Immature natural killer cell (primary cell): ENCODE measurements at places on chromosomes 12 and 14. TPM values are rescaled to one million over a fixed set of nuclear protein-coding genes. Genes with fewer than 3 reads are reported as not detected.

DNA sequence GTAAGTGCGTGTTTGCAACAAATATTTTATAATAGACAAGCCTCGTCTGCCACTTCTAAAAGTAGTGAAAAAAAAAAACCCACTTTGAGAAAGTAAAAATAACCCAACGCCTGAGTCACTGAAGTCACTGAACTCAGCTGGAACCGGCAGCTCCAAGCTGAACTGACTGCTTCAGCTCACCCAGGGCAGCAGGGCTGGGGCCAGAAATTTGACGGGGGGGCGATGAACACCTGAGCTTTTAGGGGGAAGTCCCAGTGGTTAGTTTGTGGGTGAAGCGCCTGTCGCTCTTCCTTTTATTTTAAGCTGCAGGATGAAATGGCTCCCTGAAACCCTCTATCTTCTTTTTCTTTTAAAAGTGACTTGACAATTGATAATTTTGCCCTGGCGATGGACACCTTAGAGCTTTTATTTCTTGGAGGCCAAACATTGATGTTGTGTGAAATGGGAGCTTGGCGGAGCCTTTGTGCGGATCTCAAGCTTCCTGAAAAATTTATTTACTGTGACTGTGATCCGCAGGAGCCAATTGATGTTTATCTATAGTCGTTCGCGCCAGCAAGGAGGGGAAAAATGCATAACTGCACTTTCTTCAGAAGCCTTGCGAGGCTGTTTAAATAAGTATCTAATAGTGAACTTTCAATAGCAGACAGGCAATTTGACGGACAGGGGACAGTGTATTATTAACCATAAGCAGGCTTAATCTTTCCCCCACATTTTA, 173.2 kb upstream of the MYL2 start:
- no peak for DNase-seq

DNA sequence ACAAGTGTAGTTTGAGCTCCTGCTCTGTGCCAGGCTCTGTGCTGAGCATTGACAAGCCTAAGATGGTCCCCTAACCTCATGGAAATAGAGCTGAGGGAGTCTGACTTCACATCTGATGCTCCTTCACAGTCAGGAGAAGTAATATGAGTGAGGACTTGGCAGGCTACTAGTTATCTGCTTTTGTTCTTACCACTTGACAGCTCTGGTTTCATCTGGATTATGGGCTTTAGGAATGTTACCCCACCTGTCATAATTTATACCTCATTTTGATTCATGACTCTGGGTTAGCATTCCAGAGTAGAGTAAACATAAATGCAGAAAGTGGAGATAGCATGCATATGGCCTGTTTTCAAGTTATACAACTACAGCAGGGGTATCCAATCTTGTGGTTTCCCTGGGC, 40.5 kb downstream of the ATP6V1D start:
- DNase-seq, result no peak

DNA sequence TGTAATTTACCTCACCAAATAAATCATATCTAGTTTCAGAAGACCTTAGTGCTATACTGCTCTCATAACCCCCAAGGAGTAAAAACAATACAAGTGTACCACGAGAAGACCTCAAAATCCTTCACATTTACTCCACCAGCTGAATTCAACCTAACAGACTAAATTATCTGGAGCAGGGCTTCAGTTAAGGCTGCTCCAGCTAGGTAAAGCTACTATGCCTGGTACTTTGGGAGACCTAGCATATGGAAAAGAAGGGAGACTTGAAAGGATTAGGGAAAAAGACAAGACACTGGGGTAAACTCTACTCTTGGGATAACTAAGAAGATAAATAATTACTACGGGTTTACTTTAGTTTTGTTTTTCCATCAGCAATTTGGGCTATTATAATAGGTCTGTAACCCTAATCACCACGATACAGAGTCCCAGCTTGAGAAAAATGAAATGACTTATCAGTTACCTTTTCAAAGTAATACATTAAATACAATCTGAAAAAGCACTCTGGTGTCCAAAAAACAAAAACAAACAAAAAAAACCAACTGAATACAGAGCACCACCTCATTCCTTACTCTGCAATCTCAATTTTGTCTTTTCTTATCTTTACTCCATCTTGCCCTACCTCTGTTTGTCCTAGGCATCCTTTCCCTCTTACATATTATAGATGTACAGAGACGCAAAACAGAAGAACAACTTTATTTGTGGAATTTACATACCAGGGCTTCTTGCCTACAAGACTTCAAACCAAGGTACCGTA, 2.1 kb downstream of the EML5 start:
- no peak for DNase-seq

- no peak for DNase-seq
Measured at GRCh38 chr14:35688126-35688826, 120.8 kb downstream of the RALGAPA1 start.

- no peak for DNase-seq
Measured at GRCh38 chr12:15583804-15584203, 205.4 kb downstream of the EPS8 start.

DNA sequence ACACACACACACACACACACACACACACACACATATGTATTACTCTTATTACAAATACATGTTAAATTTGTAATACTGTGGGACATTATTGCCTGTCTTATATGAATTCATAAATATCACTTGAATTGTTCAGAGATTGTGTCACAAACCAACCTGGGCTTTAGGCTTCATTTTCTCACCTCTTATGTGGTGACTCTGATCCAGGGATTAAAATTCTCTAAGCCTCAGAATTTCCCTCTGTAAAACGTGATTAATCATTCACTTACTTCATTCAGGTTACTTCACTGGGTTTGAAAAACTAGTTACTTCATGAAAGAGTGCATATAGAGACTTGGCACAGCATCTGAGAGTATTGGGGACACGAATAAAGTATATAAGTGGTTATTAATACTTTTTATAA, 240.3 kb upstream of the PDZRN4 start:
- no peak for DNase-seq

GRCh38 chr14:86388216-86388615, 858.3 kb downstream of the FLRT2 start:
- no peak for DNase-seq

DNA sequence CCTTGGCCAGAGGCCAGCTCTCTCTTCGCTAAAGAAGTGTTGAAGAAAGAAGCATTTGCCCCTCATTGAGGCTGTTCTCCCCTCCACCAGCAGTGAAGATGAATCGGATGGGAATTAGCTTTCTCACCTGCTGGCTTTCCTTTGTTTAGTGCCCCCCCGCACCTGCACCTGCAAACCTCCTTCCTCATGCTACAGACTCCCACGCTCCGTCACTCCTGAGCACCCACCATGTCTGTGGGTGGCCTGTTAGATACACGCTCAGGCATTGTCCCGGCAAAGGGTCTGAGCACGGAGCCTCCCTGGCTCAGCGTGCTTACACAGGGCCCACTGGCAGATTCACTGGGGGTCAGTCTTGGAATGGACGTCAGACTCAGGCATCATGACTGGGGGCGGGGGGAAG, 121.6 kb downstream of the GLT1D1 start:
- no peak for DNase-seq

DNA sequence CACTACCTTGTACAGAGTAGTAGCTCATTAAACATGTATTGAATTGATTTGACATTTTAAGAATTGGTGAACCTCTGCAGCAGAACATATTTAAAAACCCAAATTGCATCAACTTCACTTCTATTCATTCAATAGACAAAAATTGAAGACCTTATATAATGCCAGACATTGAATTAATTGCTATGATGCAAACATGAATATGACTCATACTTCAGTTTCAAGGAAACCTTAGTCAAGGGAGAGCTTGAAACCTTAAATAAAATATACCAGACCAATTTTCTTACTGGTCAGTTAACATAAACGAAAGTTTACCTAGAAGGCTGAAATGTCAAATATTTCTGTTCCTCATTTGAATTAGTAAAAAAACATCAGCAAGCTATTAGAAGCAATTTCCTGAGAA, 5.0 kb upstream of the MGAT4C start:
- DNase-seq, result no peak

- no peak for DNase-seq
Measured at GRCh38 chr12:93016752-93017350, 87.8 kb upstream of the EEA1 start.

DNA sequence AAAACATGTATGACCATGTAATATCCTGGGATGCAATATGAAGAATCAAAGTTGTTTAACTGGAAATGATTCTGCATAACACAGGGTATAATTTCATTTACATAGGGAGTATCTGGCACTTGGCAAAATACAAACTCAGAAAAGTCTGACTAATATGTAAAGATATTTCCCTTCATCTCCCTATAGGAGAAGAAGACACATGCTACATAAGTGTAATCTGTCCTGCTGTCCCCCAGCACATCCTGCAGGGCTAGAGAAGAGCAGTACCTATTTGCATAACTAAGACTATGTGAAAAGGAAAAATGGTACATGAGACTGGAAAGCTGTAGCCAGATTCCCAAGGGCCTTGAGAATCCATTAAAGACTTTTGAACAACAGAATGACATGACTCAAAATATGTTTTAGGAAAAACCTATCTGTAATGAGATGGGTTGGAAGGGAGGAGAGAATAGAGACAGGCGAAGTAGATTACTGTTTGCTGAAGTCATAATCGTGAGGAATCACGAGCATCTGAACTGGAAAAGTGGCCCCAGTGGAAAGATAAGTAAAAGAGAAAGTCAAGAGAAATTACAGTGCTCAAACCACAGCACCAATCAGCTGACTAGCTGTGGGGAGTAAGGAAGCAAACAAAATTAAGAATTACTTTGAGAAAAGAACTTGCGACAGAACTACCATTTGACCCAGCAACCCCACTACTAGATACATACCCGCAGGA, 155.1 kb upstream of the HMGA2 start:
- no peak for DNase-seq

GRCh38 chr12:104802208-104802607, 155.9 kb downstream of the SLC41A2 start:
- DNase-seq, result no peak

DNA sequence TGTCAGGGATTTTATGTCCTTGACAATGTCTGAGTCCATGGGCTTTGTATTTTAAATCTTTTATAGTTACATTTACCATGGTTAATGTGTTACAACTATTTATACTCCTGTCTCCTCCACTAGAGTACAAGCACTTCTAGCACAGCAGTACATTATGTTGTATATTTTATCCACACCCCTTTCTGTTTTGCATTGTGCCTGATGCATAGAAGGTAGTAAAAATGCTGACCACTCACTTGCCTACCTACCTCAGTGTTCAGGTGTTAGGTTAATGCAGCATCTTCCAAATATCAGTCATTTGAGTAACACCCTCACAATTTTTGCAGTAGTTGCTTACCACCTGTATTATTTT, 31.1 kb upstream of the SLC38A2 start:
- no peak for DNase-seq

DNA sequence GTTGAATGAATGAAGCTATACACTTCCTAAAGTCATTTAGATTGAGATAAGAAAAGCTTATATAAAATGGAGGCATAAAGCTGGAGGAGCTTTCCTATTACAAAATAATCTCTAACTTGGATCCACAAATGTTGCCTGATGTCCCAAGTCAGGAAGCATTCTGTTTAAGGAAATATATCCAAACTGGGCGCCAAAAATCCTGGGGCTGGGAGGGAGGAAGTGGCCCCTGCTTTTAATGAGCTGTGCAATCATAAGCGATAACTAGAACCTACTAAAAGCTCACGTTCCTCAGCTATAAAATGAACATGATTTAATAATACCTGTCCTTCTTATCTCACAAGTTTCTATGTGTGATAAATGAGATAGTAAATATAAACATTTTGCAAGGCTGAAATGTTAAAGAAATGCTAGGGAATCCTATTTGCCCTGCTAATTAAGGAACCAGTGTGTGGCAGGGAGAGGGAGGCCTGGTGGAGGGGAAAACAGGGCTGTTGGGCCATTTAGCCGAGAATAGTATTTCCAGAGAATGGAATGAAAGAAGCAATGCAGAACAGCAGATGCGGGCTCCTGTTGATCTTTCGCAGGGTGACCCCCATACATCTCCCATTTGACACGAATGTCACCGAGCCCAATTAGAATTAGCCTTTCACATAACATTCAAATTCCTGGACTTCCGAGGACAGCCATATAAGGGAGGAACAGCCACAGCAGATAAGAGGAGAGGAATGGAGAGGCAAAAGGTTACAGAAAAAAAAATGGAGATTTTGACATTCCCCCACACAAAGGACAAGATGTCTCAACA, 25.9 kb downstream of the DUSP6 start:
- no peak for DNase-seq

- DNase-seq, result no peak
Measured at GRCh38 chr12:122544537-122544936, 17.5 kb downstream of the KNTC1 start.

- DNase-seq, result no peak
Measured at GRCh38 chr12:1222858-1223639, 232.0 kb downstream of the ERC1 start.

GRCh38 chr12:130589540-130590317, 126.4 kb downstream of the RIMBP2 start:
- no peak for DNase-seq

DNA sequence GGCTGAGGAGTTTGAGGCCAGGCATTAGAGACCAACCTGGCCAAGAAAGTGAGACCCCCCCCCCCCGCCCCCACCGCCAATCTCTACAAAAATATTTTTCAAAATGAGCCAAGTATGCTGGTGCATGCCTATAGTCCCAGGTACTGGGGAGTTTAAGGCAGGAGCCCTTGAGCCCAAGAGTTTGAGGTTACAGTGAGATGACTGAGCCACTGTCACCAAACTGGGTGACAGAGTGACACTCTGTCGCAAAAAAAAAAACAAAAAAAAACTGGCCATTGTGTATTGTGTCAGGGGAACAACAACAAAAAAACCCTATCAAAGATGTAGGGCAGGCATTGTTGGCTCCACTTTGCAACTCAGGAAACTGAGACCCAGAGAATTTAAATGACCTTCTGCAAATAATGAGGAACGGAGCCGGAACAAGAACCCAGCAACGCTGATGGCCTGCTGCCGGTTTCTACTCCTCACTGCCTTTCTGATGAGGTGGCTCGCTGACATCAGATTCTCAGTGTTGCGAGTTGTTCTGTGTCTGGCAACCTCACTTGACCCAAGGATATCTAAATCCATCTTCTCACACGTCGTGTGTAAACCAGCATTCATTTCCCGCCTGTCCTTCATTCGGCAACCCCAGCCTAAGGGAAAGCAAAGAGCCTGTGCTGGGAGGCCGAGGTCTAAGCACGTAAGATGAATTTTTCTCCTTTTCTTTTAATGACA, 195.2 kb upstream of the CRY1 start:
- DNase-seq, result no peak

DNA sequence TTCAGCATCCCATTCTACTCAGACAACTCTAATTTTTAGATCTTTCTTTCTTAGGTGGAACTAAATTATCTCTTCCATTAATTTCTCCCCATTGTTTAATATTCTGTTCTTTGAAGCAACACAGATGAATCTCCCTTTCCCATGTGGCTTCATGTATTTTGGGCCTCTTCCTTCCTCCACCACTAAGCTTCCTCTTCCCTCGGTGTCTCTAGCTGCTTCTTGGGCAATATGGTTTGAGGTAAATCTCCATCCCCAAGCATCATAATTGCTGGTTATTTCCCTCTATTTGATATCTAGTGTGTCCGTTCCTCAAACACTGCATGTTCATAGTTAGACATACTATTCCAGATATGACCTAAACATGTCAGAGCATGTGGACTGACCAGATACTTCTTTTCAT, 119.2 kb downstream of the PELI2 start:
- DNase-seq, result no peak

MIP gene
- polyA plus RNA-seq, result 0.15 TPM

ACVRL1 gene
- not detected for polyA plus RNA-seq

LRCOL1 gene
- polyA plus RNA-seq, result not detected

SYNDIG1L gene
- polyA plus RNA-seq, result not detected

ENDOU gene
- polyA plus RNA-seq, result not detected

ASB2 gene
- polyA plus RNA-seq, result 2.7 TPM

GSG1 gene
- not detected for polyA plus RNA-seq
